ENCODE measurements at places on chromosomes 3 and 15.

- DNase-seq = no peak
Observed at GRCh38 chr3:94001191-94001590, 21.2 kb downstream of the ARL13B start.

- DNase-seq = no peak
Observed at GRCh38 chr3:185732782-185733181, 92.1 kb downstream of the IGF2BP2 start.

DNA sequence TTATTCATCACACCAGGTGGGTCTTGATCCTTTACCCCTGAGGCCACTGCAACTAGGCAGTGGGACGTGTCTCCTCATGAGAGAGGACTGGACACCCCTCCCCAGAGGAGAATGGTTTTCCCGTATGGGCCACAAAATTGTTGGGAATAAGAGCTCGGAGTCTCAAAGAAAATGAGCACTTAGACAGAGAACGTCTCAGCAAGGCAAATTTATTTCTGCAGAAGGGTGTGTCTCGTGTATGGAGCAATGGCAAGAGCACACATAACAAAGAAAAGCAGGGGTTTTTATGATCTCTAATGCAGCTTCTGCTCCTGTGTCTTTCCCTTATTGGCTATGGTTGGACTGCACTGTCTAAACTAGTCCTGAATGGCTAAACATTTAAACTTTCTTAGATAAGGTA, 803.5 kb downstream of the PLOD2 start:
- DNase-seq = no peak

DNA sequence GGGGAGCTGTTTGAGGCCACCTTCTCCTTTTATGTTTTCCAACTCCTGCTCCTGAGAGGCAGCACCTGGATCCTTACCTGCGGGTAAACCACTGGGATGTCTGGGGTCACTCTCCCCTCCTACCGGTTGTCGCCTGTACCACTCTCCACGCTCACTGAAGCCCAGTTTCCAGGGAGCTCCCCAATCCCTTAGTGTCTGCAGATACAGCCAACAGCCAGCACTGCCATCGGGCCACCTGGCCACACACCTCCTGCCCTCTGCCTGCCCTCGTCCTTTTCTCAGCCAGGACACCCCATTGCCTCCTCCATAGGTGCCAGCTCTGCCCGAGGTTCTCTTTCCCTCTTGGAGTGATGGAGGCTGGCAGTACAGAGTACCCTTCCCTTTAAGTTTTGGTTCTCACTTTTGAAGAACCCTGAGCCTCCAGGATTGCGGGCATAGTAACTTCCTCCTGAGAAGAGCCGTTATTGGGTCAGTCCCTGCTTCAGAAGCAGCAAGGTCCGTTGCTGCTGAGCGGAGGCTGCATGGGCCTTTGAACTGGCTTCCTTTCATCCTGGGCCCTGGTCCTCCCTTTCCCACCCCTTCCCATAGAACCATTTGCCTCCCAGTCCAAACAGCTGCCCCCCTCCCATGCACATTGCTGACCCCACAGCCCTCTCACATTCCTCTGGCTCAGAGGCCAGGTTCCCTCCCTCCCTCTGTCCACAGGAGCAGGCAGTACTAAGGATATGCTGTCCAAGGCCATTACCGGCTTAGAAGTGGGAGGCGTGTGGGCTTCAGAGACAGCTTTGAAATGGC, 30.9 kb downstream of the ARNT2 start:
- DNase-seq = no peak

DNA sequence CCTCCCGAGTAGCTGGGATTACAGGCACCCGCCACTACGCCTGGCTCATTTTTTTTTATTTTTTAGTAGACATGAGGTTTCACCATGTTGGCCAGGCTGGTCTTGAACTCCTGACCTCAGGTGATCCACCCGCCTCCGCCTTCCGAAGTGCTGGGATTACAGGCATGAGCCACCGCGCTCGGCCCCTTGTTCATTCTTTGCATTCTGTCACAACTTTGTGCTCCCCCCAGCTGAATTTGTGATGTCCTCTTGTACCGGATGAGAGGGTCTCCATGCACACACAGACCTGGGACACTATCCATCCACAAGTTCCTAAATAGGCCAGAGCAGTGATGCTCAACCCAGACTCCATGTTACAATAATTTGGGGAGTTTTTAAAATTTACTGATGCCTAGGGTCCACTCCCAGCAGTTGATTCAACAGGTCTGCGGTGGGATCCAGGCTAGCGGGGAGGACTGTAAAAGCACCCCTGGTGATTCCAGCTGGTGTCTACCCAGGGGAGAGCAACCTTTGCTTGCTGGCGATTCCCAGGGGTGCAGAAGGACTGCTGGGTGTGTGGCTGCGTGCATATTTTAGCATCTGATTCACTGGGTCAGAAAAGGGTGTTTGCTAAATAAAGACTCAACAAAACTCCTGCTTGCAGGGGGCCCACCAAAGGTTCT, 1.0 kb downstream of the RASSF1 start:
- no peak for DNase-seq

GRCh38 chr15:55564347-55565145, 23.6 kb downstream of the PYGO1 start:
- DNase-seq = no peak

GRCh38 chr3:58560771-58561311, 16.4 kb downstream of the FAM107A start:
- DNase-seq = no peak

- DNase-seq = no peak
Observed at GRCh38 chr3:183635107-183635430, 354 bp upstream of the KLHL24 start.

DNA sequence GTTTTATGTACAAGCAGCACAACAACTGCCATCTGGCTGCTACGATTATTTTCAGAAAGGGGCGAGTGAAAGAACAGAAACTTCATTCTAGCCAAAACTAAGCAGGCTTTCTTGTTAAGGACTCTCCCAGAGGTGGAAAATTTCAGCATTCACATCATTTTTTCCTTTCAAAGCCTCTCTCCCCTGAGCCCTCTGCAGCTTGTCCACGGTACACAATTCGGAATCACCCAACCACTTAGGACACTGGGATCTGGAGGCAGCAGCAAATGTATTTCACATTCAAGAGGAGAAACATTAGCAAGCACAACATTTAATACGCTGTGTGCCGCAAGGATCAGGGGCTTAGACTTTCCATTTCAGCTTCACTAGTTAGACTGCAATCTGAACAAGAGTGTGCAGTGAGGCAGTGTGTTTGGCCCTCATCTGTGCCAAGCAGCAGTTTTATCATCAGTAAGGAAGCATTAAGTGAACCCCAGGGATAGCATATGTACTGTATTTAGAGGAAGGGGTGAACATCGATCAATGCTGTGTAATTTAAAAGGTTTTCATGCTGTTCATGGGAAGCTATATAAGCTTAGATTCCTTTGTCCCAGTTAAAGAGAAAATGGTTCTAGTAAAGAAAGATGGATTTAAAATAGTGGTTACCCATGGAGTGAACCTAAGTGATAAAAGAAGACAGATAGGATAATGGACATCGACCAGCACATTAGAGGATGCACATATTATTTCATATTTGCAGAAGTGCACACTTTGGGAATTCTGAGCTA, 504.9 kb downstream of the TBL1XR1 start:
- no peak for DNase-seq

DNA sequence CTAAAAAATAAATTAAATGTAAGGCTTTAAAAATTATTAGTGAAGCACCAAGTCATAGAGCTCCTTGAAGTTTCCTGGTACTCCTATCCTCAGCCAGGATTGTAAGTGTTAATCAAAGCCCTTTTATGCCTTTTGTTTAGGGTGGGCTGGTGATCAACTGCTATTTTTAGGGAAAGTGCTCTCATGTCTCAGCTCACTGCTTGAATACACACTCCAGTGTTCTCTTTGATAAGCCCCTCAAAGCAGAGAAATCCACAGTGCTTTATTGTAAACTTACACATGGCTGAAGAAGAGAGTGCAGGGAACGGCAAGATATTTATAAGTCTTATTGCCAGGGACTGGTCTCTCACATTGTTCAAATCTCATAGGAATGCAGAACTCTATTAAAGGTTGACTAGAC, 156.4 kb upstream of the AZI2 start:
- no peak for DNase-seq

GRCh38 chr15:80929225-80929624, 60.4 kb downstream of the MESD start:
- no peak for DNase-seq

GRCh38 chr3:55771503-55771902, 284.4 kb upstream of the WNT5A start:
- no peak for DNase-seq

- DNase-seq = no peak
Observed at GRCh38 chr3:148226246-148226645, 471.5 kb upstream of the AGTR1 start.

- DNase-seq = no peak
Observed at GRCh38 chr15:27042646-27043045, 71.7 kb downstream of the GABRG3 start.

DNA sequence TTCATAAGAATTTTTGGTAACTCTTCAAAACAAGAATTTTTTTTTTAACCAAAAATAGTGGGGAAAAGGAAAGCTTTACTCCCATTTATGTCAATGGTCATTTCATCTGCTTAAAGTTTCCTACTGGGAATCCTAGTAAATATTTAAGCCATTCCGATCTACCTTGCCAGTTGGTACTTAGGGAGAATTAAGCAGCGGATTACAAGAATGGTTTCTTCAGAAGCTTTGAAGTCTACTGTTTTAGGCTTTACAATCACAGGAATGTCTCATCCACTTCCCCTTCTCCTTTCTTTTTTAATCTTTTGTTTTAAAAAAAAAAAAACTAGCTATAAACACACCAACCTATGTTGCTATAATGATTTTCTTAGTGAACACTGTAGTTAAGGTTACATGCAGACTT, 341.4 kb upstream of the ATP11B start:
- DNase-seq = no peak

GRCh38 chr3:187947927-187948682, 202.8 kb upstream of the BCL6 start:
- no peak for DNase-seq

DNA sequence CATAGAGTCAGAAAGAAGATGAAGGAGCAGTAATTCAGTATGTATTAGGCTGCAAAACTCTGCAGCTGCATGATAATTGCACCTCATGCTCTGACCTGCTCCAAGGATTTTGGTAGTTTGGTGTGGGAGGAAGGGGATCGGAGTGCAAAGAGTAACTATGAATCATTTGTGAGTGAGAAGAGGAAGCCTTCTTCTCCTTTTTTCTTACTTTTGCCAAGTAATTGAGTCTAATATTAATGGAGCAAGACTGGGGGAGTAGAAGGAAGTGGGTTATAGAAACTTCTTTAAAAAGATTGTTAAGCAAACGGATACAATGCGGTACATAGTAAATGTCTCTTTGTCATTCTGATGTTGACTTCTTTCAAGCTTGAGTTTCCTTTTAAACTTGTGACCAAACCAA, 276.5 kb downstream of the EDEM1 start:
- DNase-seq = no peak

- DNase-seq = no peak
Observed at GRCh38 chr3:190504354-190505125, 9.3 kb upstream of the IL1RAP start.

DNA sequence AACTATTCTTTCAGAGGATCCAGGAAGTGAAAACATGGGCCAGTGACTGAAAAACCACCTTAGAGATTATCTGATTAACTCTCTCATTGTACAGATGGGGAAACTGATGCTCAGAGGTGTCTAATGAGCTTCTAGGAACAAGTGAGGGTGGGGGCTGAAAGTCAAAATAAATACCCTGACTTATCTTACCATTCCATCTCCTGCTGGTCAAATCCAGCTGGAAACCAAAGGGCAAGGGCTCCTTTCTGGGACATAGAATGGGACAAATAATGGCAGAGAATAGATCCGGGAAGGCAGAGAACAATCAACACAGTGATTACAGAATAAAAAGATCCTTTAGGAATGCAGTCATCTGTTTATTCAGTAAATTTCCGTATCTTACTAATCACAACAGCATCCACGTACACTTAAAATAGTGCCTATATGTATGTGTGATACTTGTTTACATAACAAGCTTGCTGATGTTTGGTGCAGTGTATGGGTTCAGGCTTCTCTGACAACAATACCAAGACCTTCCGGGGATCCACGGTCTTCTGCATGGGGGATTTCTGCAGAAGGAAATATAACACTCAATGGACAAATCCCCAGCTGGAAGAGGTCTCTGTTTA, 173.2 kb downstream of the THSD4 start:
- DNase-seq = no peak

DNA sequence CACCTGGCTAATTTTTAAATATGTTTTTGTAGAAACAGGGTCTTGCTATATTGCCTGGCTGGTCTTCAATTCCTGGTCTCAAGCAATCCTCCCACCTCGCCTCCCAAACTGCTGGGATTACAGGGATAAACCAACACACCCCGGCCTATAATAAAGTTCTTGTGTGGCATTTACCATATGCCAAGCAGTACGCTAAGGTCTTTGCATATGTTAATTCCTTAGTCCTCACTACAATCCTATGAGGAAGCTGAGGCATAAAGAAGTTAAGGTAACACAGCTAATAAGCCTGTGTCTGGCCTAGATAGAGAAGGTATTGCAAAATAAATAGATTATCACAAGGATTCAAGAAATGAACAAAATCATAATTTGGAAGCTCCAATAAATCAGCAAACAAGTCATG, 17.6 kb upstream of the SLC4A7 start:
- DNase-seq = no peak

- no peak for DNase-seq
Observed at GRCh38 chr3:9033867-9034266, 70.6 kb upstream of the RAD18 start.

DNA sequence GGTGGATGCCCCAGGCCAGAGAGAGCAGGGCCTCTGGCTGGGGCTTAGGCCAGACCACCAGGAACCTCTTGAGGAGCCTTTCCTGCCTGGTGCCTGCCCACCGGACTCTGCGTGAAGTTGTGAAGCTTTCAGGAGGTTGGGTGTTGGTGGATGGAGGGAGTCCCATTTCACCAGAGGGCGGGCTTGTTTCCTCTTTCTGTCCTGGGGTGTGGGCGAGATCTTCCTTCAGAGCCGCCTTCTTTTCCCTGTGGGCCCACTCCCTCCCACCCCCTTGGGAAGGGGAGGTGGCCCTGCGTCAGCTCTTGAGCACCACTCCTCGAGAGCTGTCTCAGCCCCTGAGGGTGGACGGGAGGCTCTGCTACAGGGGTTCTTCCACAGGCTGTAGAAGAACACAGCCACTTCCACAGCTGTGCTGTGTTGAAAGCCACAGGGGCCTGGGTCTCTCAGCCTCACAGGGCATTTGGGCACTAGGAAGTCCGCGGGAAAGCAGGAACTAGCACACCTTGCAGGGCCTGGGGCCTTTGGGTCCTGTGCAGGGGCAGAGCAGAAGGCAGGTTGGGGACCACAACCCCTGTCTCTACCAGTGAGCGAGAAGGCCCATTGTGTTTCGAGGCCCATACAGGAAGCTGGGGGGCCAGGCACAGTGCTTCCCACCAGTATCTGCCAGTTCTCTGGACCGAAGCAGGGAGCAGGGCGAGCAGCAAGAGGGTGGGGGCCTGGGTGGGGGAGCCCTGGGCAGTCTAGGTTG, 2.1 kb downstream of the AMIGO3 start:
- DNase-seq = no peak

DNA sequence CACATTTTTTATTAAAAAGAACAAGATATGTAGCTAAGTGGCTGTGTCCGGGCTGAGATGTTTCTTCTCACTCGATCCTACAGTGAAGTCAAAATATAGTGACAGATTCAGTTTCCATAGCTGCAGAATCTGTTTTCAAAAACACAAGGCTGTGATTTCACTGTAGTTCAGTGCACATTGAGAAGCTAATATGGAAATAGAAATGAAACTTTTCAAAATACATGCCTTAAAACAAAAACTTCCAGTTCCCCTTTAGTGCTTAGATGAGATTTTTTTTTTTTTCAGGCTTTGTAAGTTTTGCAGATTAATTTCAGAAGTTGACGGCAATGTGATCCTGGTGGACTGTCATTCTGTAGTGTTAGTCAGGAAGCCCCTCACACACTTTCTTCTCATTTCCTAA, 23.8 kb upstream of the TRAK1 start:
- DNase-seq = peak; percentile 21

GRCh38 chr3:12423918-12424630, 60.2 kb upstream of the TSEN2 start:
- no peak for DNase-seq
